Stimulated activated CD8-positive, alpha-beta memory T cell treated with anti-CD3 and anti-CD28 coated beads, Interleukin-15, amount 100 ng/mL, for 24 hours (primary cell): ENCODE measurements at places on chromosomes 7 and 10.

- DNase-seq: no peak
Measured at GRCh38 chr7:28623105-28623730, 210.9 kb downstream of the CREB5 start.

DNA sequence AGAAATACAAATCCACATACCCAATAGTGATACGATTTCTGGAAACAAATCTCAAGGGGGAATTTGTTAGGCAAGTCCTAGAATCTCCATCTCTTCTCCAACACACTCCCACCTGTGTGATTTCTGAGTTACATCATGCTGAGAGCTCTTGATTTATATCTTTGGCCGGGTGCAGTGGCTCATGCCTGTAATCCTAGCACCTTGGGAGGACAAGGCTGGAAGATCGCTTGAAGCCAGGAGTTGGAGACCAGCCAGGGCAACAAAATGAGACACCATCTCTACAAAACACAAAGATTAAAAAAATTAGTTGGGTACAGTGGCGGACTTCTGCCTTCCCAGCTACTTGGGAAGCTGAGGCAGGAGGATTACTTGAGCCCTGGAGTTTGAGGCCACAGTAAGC, 1.5 kb upstream of the MTPN start:
- no peak for DNase-seq

DNA sequence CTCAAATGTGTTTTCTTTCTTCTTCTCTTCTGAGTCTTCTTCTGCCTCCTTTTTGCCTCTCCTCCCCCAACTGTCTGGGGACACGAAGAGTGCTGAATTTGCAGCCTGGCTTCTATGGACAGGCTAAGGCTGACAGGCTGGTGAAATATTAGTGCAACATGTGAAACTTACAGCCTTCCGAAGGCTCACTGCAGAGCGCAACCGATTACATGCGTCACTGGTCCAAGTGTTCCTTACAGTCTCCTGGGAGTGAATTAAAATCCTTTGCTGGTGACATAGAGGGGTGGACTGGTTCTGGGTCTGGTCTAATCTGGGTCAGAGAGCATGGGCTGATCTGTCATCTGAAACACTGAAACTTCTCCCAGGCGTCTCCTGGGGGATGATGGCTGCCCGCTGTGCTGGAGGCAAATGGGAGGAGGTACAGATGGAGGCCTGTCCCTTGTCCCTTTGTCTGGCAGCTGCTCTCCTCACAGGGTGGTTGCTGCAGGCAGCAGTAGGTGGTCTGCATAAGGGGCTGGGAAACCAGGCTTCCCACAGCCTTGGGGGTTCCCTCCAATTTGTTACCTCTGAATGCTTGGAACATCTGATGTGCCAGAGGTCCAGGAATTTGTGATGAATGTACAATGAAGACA, 143.8 kb upstream of the BMPER start:
- DNase-seq: no peak

- no peak for DNase-seq
Measured at GRCh38 chr10:22765660-22766547, 51.5 kb upstream of the PIP4K2A start.

GRCh38 chr10:122494833-122495232, 33.5 kb downstream of the HTRA1 start:
- DNase-seq: no peak

GRCh38 chr10:52954407-52954806, 181.8 kb upstream of the MBL2 start:
- DNase-seq: no peak

GRCh38 chr10:101120884-101121653, 10.0 kb upstream of the TLX1 start:
- no peak for DNase-seq

DNA sequence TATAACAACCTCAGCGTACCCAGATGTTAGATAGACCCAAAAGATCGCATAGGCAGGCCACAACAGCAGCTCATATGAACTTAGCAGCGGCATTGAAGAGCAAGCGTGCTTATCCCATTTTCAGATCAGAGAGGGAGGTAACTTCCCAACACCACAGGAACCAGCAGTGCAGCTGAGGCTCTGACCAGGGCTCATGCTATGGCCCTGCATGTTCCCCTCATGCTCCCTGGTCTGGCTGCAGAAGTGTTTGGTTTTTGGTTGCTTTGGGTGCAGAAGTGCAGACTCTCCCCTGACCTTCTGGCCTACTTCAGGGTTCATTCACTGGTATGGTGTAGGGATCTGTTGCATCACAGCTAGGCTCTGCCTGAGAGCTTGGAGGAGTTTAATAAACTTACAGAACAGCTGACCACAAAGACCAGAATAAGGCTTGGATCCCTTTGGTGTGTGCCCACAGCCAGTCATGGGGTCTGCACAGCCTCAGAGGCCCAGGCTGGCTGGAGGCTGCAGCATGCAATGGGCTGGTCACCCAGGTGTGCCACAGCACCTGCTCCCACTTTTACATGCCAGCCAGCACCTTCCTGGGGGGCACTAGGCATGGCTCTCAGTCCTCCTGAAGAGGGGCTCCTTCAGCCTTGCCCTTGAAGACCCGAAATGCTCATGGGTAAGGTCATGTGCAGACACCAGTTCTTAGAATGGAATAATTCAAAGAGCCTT, 9.1 kb upstream of the CXCL12 start:
- no peak for DNase-seq

- no peak for DNase-seq
Measured at GRCh38 chr7:46239846-46240245, 318.8 kb upstream of the IGFBP3 start.

DNA sequence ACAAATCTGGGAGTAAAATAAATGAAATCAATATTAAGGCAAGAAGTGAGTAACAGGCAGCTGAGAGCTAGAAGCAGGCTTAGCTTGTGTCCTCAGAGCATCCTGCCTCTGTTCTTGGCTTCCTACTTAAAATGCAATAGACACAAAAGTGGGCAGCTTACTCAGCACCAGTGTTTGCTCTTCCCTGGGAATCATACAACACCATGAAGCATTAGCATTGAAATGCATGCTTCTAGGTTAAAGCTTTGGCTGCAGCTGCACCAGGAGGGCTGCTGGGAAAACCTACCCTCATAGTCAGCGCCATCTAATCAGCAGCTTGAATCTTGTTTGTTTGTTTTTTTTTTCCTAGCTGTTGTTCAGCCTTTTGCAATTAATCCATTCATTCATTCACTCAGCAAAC, 104.2 kb upstream of the VWC2 start:
- DNase-seq: no peak

- DNase-seq: no peak
Measured at GRCh38 chr7:111958896-111959295, 247.3 kb downstream of the DOCK4 start.

GRCh38 chr7:140212100-140212881, 35.5 kb upstream of the KDM7A start:
- DNase-seq: no peak
